Smooth muscle cell of the umbilical artery (primary cell): ENCODE measurements at places on chromosomes 12 and 14. TPM values are rescaled to one million over a fixed set of nuclear protein-coding genes. Genes with fewer than 3 reads are reported as not detected.

Gene CATSPERB
- not detected in 2 replicates for total RNA-seq

Gene SERPINA10
- total RNA-seq, result not detected in 2 replicates

Gene PPFIBP1
- total RNA-seq, result 108 and 300 TPM in 2 replicates

Gene NRXN3
- total RNA-seq, result 3.3 and 7.9 TPM in 2 replicates

Gene DAD1
- total RNA-seq, result 225 and 277 TPM in 2 replicates

Gene ARF3
- total RNA-seq, result 31.2 and 52.1 TPM in 2 replicates

Gene POTEG
- not detected in 2 replicates for total RNA-seq

Gene ARHGAP9
- 0.14 TPM in 1 of 2 replicates, not detected in the other for total RNA-seq
